Fibroblast of the aortic adventitia (primary cell): ENCODE measurements at places on chromosomes 1 and 21. TPM values are rescaled to one million over a fixed set of nuclear protein-coding genes. Genes with fewer than 3 reads are reported as not detected.
A peak's percentile ranks its signal among the peaks of the same experiment; 100 is the strongest.

Gene MFAP2
- total RNA-seq = 47.7 and 60.3 TPM in 2 replicates

Gene CNR2
- under 0.01 TPM in 1 of 2 replicates, not detected in the other for total RNA-seq

Gene AADACL4
- total RNA-seq = not detected in 2 replicates

Gene CADM3
- 6.0 TPM in 1 of 2 replicates, not detected in the other for total RNA-seq

Gene PPIAL4G
- total RNA-seq = not detected in 2 replicates

Gene BTBD19
- 5.2 and 5.4 TPM in 2 replicates for total RNA-seq

Gene MPL
- not detected in 2 replicates for total RNA-seq

Gene RHBDL2
- total RNA-seq = 0.81 TPM in 1 of 2 replicates, not detected in the other

Gene SRGAP2B
- 32.3 and 99.2 TPM in 2 replicates for total RNA-seq

Gene HUNK
- 0.45 and 4.3 TPM in 2 replicates for total RNA-seq

Gene COL6A1
- total RNA-seq = 1,082 and 1,517 TPM in 2 replicates

- peak; percentile 65 for DNase-seq
Observed at GRCh38 chr1:247386687-247387086, 29.3 kb upstream of the NLRP3 start.

- no peak for DNase-seq
Observed at GRCh38 chr21:45370575-45370974, 34.4 kb upstream of the COL18A1 start.

GRCh38 chr1:3597599-3597964, 13.7 kb downstream of the MEGF6 start:
- DNase-seq = no peak

DNA sequence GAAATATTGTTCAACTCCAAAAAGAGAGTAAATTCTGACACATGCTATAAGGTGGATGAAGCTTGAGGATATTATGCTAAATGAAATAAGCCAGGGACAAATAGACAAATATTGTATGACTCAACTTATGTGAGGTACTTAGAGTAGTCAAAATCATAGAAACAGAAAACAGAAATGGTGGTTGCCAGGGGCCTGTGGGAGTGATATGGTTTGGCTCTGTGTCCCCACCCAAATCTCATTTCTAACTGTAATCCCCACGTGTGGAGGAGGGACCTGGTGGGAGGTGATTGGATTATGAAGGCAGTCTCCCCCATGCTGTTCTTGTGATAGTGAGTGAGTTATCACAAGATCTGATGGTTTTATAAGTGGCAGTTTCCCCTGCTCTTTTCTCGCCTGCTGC, 24.7 kb upstream of the DISP1 start:
- DNase-seq = no peak

DNA sequence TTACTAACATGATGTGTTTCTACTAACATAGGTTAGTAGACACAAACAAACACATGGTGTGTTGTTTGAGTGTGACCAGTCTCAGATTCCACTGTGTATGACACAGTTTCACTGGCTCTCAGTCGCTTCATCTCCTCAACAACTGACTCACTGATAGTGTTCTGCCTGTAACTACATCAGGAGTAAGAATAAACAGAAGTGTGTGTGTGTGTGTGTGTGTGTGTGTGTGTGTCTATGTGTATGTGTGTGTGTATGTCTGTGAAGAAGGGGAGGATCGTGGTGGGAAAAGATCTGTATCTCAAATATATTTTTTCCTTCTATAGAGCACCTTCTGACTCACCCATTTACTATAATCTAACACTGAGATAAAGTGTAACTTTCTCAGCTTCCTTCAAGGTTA, 391.0 kb downstream of the PTPRC start:
- peak; percentile 27 for DNase-seq

GRCh38 chr1:209565759-209566678, 17.5 kb upstream of the CAMK1G start:
- peak; percentile 87 for DNase-seq

GRCh38 chr1:54850737-54851136, 36.3 kb downstream of the DHCR24 start:
- DNase-seq = peak; percentile 99

- peak; percentile 52 for DNase-seq
Observed at GRCh38 chr1:150875197-150876118, 941 bp downstream of the ARNT start.

GRCh38 chr1:164611754-164612642, 53.0 kb downstream of the PBX1 start:
- peak; percentile 84 for DNase-seq

- peak; percentile 4 for DNase-seq
Observed at GRCh38 chr1:56235909-56236510, 343.4 kb downstream of the PLPP3 start.

DNA sequence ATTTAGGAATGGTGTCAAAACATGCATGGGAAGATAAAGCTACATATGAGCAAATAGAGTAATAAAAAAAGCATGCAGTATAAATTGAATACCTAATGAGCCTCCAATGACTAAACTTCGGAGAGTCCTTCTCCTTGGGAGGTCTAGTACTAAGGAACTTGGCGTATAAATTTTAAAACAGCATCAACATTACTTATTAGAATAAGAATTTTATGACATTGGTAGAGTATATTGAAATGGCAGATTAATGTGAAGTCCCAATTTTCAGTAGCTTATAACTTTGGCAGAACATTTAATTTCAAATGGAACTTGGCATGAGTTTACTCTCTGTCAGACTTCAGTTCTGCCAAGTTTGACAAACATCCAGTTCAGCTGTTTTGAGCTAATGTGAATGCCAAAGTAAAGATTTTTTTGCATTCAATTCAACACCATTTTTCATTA, 104.7 kb upstream of the RGS18 start:
- peak; percentile 2 for DNase-seq

- peak; percentile 65 for DNase-seq
Observed at GRCh38 chr1:206470692-206471414, 577 bp downstream of the IKBKE start.

DNA sequence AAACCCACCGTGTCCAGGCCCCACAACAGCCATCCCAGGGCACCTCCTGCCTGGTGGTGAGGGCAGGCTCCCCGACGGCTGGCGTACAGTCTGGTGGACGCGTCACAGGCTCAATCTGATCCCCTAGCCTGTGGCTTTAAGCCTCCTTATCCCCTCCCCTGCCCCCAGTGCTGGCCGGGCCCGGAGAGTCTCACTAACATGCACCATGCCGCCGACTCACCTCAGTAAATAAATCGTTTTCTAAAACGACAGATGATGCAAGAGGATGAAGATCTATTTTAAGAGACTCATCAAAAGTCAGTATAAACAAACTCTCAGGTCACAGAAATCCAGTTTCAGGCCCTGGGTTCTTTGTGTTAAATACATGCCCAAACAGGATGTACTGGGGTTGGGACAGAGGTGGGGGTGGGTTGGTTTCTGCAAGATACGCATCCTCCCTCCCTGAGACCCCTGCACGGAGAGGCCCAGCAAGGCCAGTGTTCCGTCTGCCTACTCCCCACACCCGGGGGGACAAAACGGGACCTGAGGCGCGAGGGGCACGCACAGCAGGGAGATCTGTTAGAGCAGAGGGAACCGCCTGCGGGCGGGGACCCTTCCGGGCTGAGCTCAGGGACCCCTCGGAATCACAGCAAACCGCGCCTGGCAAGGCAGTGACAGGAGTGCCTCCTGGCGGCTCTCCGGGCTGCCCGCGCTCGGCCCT, 3.1 kb downstream of the PANK4 start:
- no peak for DNase-seq

DNA sequence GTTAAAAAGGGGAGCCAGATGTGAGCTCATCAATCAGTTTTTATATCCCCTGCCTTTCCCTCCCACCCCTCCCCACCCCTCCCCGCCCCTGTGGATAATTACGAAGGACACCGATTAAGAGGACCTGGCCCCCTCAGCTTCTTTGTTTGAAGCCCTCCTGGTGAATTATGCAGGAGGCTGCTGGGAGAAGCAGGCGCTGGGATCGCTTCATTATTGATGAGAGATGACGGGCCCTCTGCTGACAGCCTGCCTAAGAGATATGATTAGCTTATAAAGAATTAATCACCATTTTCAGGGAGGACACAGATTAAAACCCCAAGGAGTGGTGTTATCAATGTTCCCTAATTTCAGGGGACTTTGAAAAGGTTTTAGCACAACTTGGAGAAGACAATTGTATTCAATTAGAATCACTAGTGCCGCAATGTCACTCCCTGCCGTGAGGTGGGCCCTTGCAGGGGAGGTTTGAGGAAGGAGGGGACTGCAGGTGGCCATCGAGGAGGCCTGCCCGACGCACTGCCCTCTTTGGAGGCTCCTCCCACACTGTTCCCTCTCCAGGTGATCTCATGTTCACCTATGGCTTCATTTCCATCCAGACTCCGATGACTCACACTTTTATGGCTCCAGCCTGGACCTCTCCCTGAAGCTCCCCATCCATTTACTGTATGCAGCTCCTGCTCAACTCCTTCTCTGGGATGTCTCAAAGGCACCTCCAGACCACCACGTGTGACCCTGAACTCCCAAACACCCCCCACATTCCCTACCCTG, 67.0 kb upstream of the KLHDC7A start:
- DNase-seq = no peak

GRCh38 chr1:248855580-248855979, 3.3 kb downstream of the ZNF692 start:
- DNase-seq = no peak

- no peak for DNase-seq
Observed at GRCh38 chr21:30104241-30104640, 62.4 kb downstream of the CLDN17 start.

DNA sequence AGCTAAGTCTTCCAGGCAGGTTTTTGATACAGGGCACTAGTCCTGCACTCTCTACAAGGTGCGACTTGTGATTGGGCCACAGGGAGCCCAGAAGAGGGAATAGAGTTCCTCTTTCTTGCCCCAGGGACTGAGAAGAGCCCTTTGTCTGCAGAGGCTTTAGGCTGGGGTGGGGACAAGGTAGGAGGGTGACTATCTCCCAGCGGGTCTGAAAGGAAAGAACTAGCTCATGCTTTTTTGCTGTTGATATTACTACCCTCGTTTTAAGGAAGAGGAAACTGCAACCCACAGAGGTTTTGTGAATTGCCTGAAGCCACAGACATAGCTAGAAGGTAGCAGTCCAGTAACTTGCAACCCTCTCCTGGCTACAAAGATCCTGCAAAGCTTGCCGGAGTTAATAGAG, 615.2 kb downstream of the MATN1 start:
- DNase-seq = no peak

DNA sequence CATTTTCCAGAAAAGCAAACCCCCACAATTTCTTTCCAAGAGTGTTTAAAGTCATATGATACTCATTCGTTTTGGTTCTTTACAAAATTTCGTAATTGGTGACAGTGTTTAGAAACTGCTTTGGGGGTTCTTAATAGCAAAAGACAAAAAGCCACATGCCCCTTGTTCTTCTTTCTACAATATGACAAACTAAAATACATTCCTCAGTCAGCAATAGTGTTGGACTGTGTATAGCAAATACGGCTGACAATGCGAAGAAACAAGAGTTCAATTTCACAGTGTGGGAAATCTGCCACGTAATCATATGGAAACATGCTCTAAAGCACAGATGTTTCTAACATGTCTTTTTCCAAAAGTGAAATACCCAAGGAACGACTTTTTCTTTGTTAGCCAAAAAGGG, 7.6 kb upstream of the IFNAR1 start:
- DNase-seq = no peak

DNA sequence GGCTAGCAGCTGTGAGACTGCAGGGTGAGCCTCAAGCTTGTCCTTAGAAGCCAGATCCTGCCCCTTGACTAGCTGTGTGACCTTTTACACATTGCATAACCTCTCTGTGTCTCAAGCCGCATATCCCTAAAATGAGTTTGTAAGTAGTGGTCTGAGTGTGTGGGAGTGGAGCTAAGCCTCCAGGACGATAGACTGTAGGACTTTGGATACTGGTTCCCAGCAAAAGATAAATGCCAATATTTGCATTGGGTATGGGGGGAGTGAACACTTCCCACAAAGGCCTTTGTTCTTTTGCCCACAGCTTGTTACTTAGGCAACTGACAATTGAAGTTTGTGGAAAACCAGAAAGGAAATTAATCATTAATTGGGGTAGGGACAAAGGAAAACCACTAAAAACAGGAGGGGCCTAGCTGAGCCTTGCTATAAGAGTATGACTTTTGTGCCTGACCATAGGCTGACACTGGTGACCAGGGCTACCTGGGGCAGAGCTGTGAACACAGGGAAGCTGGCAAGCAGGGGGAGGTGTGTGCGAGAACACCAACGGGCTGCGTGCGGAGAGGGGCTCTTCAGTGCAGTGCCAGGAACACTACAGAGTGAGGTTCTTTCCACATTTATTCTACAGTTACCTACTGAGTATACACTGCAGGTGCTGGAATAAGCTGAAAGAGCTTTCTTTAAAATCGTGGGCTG, 102.4 kb upstream of the ETV3 start:
- DNase-seq = no peak

- DNase-seq = no peak
Observed at GRCh38 chr1:184085667-184086066, 34.1 kb downstream of the TSEN15 start.

GRCh38 chr1:35644204-35644603, 2.9 kb upstream of the PSMB2 start:
- DNase-seq = no peak

DNA sequence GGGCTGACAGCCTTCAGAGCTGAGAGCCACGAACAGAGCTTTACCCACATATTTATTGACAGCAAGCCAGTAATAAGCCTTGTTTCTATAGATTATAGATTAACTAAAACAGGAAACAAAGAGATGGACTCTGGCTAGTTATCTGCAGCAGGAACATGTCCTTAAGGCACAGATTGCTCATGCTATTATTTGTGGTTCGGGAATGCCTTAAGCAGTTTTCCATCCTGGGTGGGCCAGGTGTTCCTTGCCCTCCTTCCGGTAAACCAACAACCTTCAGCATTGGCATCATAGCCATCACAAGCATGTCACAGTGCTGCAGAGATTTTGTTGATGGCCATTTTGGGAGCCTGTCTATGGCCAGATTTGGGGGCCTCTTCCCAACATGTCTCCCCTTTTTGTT, 96.8 kb downstream of the POU2F1 start:
- no peak for DNase-seq

DNA sequence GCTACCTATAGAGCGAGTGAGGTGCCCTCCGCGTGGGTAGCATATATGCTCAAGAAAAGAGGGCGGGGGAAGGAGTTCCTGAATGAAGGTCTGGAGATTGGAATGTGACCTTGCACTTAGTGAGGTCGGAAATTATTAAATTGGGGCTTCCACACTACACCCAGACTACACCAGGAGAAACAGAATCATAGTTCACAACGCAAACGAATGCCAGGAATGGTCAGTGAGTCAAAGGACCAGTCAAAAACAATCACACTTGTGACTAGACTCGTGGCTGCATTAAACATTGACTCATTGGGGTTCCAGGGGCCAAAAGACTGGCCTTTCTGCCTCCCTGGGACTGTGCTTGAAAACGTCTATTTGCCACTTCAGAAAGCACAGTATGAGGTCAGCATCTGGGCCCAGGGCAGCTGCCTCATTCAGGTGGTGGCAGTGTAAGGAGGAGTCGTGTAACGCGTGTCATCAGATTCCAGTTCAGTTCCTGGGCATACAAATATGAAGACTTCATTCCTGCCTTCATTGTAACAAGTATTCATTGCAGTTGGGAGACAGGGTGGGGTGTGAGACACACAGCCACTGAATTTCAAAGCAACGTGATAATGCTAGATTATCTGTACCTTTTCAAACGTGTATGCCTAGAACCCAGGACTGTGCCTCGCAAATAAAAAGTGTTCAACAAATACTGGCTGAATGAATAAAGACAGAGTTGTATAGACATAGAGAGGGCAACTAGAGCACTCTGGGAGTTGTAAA, at the start of gene YOD1:
Gene YOD1 (minus strand): TSS at position 18 of the 753 bp plus-strand sequence. CDS start 178 bp downstream, outside the sequence.
- peak; percentile 55 for DNase-seq

GRCh38 chr1:228190778-228191177, 17.1 kb upstream of the OBSCN start:
- DNase-seq = no peak
